Activated CD4-positive, alpha-beta T cell treated with anti-CD3 and anti-CD28 coated beads, Interleukin-2, amount 10 ng/mL, durations not matched to agents 7 days and 5 days (primary cell): ENCODE measurements at places on chromosomes 2 and 18.

- no peak for DNase-seq
These were observed 57.1 kb downstream of the SNORC start for GRCh38 chr2:232927032-232927792.

DNA sequence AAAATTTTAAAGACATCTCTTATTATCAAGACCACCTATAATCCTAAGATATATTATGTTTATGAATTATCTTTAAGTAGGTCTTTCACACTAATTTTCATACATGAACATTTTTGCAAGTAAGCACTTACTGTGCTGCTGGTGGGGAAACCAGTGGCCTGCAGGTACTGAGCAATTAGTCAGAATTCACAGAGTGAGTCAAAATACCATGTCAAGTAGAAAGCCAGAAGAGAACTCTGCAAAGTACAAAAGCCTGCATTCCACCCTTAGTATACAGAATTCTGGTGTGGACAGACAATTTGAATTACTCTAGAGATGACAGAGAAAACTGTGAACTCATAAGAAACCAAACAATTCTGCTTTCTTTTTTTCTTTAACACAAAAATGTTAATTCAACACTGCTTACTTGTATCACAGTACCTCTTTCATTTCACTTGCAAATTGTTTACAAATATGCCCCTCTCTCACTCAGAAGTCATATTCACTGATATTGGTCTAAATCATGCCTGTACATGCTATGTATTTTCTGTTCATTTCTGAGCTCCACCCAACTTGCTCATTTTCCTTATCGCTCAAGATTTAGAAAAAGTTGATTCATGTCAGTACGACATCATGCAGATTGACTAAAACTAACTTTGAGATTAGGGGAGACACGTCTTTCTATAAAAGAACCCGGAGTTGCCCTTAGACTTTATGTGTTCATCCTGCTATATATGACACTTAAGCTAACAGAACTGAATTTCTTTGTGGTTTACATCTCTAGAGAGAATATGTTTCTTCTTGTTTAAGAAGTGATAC lies 182.9 kb downstream of the IKZF2 start:
- no peak for DNase-seq

- no peak for DNase-seq
These were observed 15.4 kb upstream of the MATN3 start for GRCh38 chr2:20027705-20028434.

DNA sequence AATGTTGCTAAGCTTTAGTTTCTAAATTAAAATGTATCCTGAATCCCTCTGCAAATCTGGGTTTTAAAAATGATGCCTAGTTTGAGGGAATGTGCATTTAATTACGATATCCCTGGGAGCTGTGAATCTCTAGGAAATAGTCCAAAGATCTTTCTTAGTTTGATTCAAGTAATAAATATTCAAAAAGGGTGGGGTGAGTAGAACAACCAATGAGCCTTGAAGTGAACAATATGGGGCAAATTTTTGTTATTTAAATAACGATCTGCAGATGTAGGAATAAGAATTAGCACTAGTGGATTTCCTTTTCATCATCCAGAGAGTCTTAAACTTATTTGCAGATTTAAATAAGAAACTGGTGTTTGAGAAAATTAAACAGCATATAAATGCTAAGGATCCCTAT lies 106.3 kb downstream of the ACVR1 start:
- no peak for DNase-seq

DNA sequence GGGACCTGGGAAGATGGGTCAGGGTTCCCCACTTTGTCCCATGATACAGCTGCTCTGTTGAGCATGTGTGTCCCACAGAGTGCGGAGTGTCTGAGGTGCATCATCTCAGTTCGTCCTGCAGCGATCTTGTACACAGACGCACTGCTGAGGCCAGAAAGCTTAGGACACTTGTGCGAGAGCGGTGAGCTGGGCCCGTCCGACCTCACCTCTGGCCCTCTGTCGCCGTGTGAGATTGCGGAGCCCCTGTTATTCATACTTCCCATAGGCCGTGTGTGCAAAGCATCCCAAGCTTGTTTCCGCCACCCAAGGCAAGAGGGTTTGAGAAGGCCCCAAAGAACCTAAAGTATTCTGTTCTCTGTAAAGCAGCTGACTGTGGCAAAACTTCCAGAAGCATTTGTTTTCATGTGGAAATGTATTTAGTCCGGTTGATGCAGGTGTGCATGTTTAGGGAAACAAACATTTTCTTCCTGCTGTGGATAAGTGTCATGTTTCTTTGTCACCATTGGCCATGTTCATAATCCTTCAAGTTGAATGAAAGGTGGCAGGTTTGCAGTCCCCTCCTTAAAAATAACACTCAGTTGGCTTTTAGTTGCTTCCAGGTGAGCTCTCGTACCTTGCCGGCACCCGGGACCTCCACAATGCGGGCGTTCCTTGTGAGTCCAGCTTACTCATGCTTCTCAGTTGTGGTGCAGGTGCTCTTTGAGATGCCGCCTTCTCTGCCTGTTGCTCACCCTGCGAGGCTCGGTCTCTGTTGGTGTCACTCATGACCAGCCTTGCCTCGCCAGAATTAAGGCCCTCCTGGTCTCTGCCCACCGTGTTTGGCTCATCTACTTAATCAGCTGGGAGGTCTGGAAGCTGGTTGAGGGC lies 5.3 kb downstream of the AGAP1 start:
- no peak for DNase-seq

- no peak for DNase-seq
These were observed 748 bp downstream of the TWIST2 start for GRCh38 chr2:238848691-238848975.
